Activated CD8-positive, alpha-beta memory T cell treated with anti-CD3 and anti-CD28 coated beads for 1 hour (primary cell): ENCODE measurements at places on chromosomes 3 and 15.

- DNase-seq: no peak
Observed at GRCh38 chr15:46278486-46279090, 643.8 kb downstream of the SQOR start.

DNA sequence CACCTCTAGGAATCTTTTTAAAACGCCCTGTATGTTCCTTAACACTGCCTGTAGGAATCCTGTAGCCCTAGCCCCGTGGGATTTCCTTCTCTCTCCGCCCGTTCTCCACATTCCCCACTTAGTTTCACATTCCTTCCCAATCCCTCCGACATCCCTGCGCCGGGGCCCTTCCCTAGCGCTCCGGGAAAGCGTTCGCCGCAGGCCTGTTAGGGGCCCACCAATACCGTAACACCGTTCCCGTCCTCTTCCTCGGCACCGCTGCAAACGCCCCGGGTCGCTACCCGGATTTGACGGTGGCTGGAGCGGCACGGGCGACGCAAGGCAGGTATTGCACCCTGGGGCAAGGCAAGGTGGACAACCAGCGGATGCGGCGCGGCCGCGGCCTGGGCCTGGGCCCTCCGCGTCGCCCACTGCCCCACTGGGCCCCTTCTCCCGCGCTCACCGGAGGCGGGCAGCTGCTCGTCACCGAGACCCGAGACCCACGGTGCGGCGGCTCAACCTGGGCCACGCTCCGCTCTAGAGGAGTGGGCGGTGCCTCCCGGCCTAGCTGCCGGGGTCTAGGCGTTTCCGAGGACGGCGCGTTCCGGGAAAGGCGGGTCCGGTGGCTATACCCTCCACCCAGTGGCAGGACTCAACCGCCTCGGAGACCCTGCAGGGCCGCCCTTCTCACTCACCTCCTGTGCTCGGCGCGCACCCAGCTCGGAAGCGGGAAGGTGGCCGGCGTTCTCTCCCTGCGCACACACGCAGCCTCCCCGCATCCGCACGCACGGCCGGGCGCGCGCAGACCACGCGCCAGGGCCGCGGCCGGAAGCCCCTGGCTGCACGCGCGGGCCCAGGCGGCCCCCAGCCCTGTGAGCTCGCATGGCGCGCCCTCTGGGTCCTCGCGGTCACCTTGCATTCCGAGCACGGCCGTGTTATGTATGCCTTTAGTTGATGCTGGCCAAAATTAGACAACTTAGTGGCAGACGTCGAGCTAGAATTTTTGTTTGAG, at the start of gene B3GALNT1:
B3GALNT1 (minus strand) TSS at position 789 of the 991 bp plus-strand sequence. CDS start 18,595 bp downstream, outside the sequence.
- no peak for DNase-seq

- no peak for DNase-seq
Observed at GRCh38 chr15:91973481-91973880, 120.0 kb downstream of the SLCO3A1 start.

DNA sequence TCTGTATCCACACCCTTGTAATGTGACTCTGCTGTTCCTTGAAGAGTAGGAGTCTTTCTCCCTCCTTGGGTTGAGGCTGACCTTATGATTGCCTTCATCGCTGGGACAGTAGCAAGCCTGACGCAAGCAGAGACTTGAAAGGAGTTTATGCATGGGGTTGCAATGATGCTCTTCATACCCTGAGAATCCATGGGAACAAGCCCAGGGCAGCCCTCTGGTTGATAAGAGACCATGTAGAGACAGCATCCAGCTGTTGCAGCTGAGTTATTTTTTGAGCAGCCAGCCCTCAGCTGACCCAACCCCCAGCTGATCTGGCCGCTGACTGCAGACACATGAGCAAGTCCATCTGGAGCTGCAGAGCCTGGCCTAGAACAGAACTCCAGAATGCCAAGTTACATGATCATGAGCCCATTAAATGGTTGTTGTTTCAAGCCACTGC, 60.6 kb upstream of the ARNT2 start:
- no peak for DNase-seq

GRCh38 chr15:77568973-77569728, 63.6 kb downstream of the LINGO1 start:
- no peak for DNase-seq

- no peak for DNase-seq
Observed at GRCh38 chr15:65177901-65178300, 7.2 kb downstream of the CLPX start.
